ENCODE measurements at places on chromosomes 6 and 20. TPM values are rescaled to one million over a fixed set of nuclear protein-coding genes. Genes with fewer than 3 reads are reported as not detected.
A peak's percentile ranks its signal among the peaks of the same experiment; 100 is the strongest.

GRCh38 chr6:6315660-6316059 lies 4.8 kb downstream of the F13A1 start:
- DNase-seq: peak; percentile 58

- DNase-seq: no peak
These were observed 6.6 kb upstream of the FBXO9 start for GRCh38 chr6:53058388-53059195.

The CALHM4 gene
- total RNA-seq: not detected

DNA sequence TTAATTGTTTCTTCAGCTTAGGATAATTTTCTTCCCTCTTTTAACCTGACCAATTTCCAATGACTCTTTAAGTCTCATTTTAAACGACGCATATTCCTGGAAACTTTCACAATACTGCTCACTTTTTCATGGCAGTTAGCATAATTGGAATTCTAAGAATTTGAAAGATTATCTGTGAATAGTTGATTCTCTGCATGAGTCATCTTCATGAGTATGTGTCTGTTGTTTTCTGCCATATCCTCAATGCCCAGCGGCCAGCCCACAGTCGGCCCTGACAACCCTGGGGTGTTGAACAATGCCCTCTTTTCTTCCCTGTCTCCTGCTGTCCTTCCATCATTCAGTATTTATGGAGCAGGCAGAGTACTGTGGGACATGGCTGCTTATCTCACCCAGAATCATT lies 554.2 kb downstream of the CDH26 start:
- peak; percentile 23 for DNase-seq
